ENCODE measurements at places on chromosomes 16 and 17.

DNA sequence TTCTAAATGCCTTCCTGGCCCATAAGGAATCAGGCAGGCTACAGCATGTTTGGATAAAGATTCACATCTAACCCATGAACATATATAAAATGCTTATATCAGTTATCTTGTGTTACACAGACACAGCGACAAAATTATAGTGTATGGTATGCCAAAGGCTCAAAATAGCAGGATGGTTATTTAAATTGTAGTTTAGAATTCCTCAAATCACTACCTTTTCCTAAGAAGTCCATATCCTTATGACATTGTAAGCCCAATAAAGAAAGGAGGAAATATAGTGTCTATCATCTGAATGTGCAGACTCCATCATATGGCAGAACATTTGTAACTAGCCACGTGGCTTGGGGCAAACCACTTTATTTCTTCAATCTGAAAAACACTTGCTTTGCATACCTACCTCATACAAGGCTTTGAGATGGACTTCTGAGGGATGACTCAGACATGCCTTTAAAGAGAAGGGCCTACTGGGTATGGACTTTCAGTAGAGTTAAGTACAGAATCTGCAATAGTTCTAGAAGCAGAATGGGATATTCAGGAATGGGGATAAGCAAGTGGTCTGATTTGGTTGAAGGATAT, 12.1 kb upstream of the DHX8 start:
- DNase-seq, result no peak

- no peak for DNase-seq
These were observed 182.3 kb upstream of the SOX9 start for GRCh38 chr17:71938340-71939010.

GRCh38 chr17:32486701-32487472, at the start of gene CDK5R1:
Gene CDK5R1 (plus strand): TSS chr17:32486993. CDS start chr17:32487621, 628 bp downstream.
- peak; percentile 81 for DNase-seq

GRCh38 chr17:10130677-10131076, 67.7 kb downstream of the GAS7 start:
- DNase-seq, result no peak

- DNase-seq, result no peak
These were observed 23.6 kb downstream of the TPSG1 start for GRCh38 chr16:1201444-1201843.

- DNase-seq, result no peak
These were observed 5.1 kb downstream of the ZNF821 start for GRCh38 chr16:71878911-71879310.

- DNase-seq, result peak; percentile 39
These were observed 2.6 kb downstream of the RIPOR1 start for GRCh38 chr16:67531247-67531646.

GRCh38 chr16:84081446-84081989, 35.2 kb downstream of the MBTPS1 start:
- no peak for DNase-seq

DNA sequence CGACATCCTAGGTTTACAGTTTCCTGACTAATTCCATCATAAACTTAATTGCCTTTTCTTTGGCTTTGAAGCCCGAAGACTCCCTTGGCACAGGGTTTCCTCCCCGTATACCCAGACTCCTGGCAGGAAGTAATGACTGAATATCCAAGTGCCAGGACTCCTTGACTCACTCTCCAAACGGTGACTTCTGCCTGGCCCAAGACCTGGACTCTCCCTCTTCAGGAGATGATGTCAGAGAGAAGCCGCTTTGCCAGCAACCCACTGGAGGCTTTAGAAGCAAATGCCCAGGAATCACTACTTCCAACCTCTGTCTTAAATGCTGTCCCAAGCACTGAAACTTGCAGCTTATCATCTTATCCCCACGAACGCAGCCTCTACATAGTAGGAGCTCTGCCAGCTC, 146.5 kb downstream of the RGS9 start:
- DNase-seq, result no peak

DNA sequence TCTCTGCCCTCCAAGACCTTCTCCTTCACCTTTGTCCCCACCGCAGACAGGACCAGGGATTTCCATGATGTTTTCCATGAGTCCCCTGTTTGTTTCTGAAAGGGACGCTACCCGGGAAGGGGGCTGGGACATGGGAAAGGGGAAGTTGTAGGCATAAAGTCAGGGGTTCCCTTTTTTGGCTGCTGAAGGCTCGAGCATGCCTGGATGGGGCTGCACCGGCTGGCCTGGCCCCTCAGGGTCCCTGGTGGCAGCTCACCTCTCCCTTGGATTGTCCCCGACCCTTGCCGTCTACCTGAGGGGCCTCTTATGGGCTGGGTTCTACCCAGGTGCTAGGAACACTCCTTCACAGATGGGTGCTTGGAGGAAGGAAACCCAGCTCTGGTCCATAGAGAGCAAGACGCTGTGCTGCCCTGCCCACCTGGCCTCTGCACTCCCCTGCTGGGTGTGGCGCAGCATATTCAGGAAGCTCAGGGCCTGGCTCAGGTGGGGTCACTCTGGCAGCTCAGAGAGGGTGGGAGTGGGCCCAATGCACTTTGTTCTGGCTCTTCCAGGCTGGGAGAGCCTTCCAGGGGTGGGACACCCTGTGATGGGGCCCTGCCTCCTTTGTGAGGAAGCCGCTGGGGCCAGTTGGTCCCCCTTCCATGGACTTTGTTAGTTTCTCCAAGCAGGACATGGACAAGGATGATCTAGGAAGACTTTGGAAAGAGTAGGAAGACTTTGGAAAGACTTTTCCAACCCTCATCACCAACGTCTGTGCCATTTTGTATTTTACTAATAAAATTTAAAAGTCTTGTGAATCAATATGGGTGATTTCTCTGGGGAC, 12.2 kb downstream of the CX3CL1 start:
- no peak for DNase-seq

- DNase-seq, result no peak
These were observed 737 bp downstream of the NUDT16L1 start for GRCh38 chr16:4693956-4694641.

GRCh38 chr16:70708366-70709246, 22.8 kb upstream of the MTSS2 start:
- DNase-seq, result no peak

- no peak for DNase-seq
These were observed 2.6 kb downstream of the ZNF205 start for GRCh38 chr16:3115003-3115402.

- DNase-seq, result no peak
These were observed 544 bp upstream of the EVI2A start for GRCh38 chr17:31321966-31322365.

GRCh38 chr17:68468788-68469187, 11.5 kb upstream of the WIPI1 start:
- DNase-seq, result no peak

DNA sequence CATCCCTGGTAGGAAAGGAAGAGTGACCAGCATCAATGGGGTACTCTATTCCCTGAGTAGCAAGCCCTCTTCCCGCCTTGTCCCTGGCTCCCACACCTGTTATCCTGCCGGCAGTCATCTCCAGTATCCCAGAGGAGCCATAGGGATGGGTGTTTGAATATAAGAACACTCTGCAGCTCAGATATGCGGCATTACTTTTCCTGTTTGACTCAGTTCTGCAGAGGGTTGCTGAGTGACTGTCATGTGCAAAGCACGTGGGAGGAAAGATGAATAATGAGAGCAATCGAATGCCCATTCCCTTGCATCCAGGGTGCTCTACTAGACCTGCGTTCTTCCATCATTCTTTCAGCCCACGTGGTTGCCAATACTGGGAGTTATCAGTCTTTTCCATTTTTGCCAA, 115.1 kb downstream of the PRKCB start:
- DNase-seq, result peak; percentile 6

- no peak for DNase-seq
These were observed 25.4 kb downstream of the METRNL start for GRCh38 chr17:83104577-83105505.

DNA sequence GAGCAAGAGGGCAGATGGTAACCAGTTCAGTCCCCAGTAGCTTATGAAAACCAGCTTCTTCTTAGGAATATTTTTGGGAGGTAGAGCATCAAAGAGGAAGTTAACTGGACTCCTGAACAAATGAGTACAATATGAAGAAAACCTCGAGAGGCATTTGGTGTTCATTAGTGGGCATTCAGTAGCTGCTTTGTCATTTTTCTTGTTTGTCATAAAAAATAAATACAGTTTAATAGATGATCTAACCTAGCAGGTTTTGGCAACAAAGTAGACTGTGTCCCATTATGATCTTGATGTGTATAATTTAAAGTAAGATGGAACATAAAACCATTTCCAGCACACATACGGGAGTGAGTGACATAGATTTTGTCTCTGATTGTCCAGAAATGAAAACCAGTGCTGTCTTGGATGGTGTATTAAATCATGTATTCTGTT, 173.1 kb downstream of the HS3ST3A1 start:
- DNase-seq, result no peak

GRCh38 chr17:63150994-63151464, 185.0 kb downstream of the TANC2 start:
- DNase-seq, result no peak

- no peak for DNase-seq
These were observed 607.5 kb downstream of the TOX3 start for GRCh38 chr16:51939378-51939871.

DNA sequence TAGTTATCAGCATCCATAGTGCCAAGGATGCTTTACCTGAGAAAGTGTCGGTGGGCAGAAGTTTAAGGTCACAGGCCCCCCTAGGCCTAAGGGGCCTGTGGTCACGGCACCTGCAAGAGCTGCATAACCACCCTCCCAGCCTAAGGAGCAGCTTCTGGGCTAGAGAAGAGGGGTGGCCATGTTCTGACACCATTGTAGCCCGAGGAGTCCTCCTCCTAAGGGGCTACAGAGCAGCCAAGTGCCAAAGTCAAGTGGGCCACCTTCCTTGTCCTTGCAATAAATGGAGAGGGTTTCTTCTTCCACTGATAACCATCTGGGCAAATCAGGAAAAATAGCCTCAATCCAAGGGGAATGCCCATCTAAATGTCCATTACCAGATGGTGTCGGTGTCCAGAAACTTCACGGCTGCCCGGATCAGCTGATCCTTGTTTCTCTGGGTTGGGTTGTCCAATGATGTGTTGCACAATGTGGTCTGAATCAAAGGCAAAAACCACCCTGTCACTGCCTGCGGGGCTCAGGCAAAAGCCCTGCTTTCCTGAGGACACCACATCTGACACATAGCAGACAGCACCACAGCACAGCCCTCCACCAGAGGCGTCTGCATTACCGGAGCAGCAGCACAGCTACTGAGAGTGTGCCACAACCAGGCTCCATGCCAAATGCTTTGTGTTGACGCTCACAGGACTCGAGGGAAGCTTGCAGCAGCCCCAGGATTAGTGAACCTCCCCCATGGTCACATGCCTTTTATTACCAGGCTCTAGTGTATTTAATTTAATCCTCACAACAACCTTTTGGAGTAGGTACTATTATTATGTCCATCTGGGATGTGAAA, 12.8 kb downstream of the ATPAF2 start:
- peak; percentile 58 for DNase-seq

DNA sequence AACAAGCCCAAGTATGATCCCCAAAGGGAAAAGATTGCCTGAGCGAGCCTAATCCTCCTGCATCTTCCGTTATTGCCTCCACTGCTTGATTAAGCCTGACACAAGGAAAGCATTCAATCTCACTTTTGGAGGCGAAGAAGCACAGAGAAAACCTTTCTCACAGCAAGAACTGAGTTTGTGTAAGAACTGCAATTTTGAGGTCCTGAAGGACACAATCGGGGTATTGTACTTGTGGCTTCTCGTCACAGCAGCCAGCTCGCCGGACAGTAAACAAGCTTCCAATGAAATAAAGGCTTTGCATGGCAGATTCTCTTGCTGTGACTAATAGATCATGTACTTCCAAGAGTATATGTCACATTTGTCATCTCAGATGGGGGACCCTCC, 18.7 kb upstream of the FOXF1 start:
- peak; percentile 57 for DNase-seq

- DNase-seq, result no peak
These were observed 1.1 kb downstream of the CRLF3 start for GRCh38 chr17:30823421-30823820.

- DNase-seq, result no peak
These were observed 208.7 kb downstream of the MAP2K4 start for GRCh38 chr17:12229335-12229734.

- DNase-seq, result no peak
These were observed 2.9 kb upstream of the SCIMP start for GRCh38 chr17:5237541-5238016.

DNA sequence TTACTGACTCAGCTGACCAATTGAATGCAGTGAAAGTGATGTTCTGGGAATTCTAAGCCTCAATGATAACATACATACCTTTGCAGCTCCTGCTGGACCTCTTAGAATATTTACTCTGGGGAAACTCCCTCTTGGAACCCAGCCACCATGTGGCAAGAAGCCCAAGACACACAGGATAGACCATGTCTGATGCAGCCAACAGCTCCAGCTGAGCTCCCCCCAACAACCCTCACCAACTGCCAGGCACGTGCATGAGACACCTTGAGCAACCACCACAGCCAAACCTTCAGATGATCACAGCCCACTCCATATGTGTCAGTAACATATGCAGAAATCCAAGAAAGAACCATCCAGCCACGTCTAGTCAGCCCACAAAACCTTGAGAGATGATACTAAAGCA, 53.0 kb downstream of the XYLT1 start:
- DNase-seq, result no peak

DNA sequence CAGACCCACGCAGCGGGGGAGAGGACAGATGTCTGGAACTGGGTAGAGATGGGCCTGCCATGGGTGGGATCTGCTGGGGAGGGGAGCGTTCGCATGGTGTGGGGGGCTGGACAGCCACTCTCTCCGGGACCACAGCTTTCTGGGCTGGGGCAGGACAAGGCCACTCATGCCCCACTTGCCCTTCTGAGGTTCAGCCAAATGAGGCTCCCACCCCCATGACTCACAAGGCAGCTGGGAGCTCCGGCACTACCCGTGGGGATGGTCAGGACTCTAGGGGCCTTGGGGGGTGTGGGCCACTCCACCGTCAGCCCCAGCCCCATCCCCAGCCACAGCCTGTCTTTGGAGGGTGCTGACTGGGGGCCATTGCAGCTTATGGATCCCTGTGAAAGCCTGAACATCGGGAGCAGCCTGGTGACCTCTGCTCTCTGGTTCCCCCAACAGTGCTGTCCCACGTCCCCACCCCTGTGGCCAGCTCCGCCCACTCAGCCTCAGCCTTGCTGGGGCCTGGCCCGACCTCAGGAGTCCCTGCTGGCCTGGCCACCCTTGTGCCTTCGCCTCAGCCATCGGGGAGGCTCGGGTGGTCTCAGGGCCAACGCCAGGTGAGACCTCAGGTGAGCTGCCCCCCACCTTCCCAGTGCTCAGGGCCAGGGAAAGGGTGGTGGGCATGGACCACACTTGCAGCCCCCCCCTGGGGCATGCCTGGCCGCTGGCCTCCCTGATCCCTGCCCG, 4.7 kb upstream of the CDH15 start:
- no peak for DNase-seq

- DNase-seq, result no peak
These were observed 34.1 kb downstream of the HIC1 start for GRCh38 chr17:2089021-2089422.

DNA sequence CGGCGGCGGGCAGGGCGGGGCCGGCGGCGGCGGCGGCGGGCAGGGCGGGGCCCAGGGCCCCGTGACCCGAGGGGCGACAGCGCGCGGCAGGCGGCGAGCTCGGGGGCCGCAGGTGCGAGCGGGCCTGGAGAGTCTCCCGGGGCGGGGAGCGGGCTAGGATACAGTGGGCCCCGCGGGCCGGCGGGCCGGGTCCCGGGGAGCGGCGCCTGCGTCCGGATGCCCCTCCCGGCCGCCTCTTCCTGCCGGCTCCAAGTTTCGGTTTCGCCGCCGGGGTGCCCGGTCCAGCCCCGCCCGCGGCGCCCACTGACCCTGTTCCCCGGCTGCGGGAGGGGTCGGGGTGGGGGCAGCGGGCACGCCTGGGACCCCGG, at the start of gene RNF213:
Gene RNF213, plus strand, starts transcription at position 62 of the 368 bp plus-strand sequence. CDS start 2,830 bp downstream, outside the sequence.
- no peak for DNase-seq

GRCh38 chr17:28570716-28571360, 486 bp downstream of the PIGS start:
- no peak for DNase-seq
